ENCODE measurements at places on chromosomes 12 and 14. TPM values are rescaled to one million over a fixed set of nuclear protein-coding genes. Genes with fewer than 3 reads are reported as not detected.

- DNase-seq: no peak
Observed at GRCh38 chr14:99951085-99951484, 114.1 kb upstream of the EVL start.

GRCh38 chr12:22117563-22118237 lies 71.7 kb downstream of the CMAS start:
- DNase-seq: no peak

- DNase-seq: no peak
Observed at GRCh38 chr12:64521833-64522232, 69.9 kb downstream of the TBK1 start.

Gene TMEM30B
- total RNA-seq: 0.82 TPM

DNA sequence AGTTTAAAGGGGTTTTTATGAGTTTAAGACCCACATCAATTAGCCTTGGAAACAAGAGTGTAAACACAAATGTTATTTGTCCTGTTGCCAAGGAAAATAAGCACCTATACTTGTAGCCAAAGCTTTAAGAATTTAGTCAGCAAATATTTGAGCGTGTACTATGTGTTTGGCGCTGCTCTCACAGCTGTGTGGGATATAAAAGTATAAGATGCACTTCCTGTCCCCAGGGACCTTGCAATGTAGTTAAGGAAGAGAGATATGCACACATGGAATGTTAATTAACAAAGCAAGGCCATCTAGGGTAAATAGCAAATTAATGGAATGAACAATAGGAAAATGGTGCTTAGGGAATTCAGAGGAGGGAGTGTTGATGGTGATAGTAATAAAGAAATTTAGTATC lies 134.9 kb upstream of the SRRM4 start:
- no peak for DNase-seq

DNA sequence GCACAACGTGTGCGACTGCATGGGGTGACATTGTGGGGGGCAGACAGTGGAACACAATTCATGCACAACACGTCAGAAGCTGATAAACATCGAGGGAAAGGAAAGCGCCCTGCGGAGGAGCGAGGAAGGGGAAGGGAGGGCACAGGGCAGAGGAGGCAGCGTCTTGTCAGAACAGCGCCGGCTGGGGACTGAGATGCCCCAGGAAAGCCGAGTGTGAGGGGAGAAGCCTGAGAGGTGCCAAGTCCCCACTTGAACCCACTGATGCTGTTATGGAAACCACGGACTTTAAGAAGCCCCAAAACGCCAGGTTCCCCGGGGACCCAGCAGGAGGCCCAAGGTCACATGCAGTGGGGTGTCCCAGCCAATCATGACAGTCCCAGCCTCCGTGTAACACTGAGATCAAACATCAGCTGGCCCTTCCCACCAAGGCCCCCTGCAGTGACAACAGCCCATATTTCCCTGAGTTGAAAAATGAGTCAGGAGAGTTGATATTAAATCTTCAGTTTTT lies 70.0 kb downstream of the GALNT9 start:
- no peak for DNase-seq

- no peak for DNase-seq
Observed at GRCh38 chr14:21672116-21672515, 1.5 kb downstream of the OR4E1 start.

Data from left cardiac atrium (tissue), 4 donors.